ENCODE measurements at places on chromosomes 2 and 18. TPM values are rescaled to one million over a fixed set of nuclear protein-coding genes. Genes with fewer than 3 reads are reported as not detected.
A peak's percentile ranks its signal among the peaks of the same experiment; 100 is the strongest.

- H3K4me3 ChIP-seq, result no peak overlapping the region
- no peak for DNase-seq
Observed at GRCh38 chr2:231720987-231721966, 13.0 kb downstream of the PTMA start.

DSEL gene
- 6.4 TPM for total RNA-seq

GRCh38 chr2:105895990-105896764 is 151.5 kb downstream of the NCK2 start:
- no peaks in the 10 kb centered on the region for H3K4me1 ChIP-seq
- no peak overlapping the region for H3K4me3 ChIP-seq
- H3K36me3 ChIP-seq, result peaks cover 69% of the 10 kb centered on the region
- no peak overlapping the region for H3K27ac ChIP-seq
- no peak for DNase-seq
- no peaks in the 10 kb centered on the region for H3K27me3 ChIP-seq

DNA sequence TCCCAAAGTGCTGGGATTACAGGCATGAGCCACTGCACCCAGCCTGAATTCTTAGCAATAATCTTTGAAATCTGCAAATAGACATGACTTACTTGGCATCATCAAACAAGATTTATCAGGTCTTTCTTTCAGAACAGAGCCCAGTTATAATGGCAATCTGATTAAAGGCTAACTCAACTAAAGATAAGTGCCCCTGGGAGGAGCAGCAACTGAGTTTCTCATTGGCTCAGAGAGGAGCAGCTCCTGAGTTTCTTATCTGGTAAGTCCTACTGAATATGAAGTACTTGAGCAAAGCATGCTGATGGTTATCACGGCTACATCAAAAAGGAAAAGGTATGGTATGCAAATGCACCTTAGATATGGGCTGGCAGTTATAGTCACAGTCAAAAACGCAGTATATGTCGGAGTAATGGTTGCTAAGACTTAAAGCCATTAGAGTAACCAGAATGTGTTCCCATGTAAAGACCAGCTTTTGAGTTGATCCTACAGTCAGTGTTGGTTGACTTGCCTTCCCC is 15.0 kb upstream of the AP1S3 start:
- peaks cover 32% of the 10 kb centered on the region for H3K36me3 ChIP-seq
- peaks cover 8% of the 10 kb centered on the region for H3K4me1 ChIP-seq
- H3K27ac ChIP-seq, result no peak overlapping the region
- DNase-seq, result no peak

EMILIN1 gene
- total RNA-seq, result 179 TPM

DNA sequence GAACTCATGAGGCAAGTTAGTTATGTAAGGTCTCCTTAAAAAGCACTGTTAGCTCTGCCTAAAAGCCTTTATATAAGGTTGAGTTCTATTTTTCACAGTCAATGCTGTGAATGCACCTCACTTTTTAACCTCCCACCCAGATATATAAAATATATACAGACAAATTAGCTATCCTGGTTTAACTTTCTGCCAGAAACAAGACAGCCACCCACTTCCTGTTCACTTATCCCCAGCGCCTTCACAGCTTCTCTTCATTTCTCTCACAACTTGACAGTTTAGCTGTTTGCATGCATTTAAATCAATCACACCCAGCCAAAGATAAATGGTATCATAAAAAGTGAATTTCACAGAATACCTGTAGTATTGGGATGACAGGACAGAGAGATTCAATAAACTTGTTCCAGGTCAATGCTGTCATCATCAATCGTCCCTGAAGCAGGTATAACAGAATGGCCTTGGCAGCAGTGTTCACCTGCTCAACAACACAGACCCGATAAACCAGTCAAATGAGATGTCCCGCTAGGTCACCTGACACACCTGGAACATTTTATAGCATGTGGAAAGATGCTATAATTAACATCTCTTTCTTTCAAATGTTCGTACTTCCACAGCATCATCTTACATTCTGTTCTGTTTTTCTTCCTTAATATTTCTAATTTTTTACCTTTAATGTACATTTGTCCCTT is 55.7 kb downstream of the RTTN start:
- no peaks in the 10 kb centered on the region for H3K27me3 ChIP-seq
- no peak overlapping the region for H3K4me3 ChIP-seq
- no peak overlapping the region for H3K27ac ChIP-seq
- H3K36me3 ChIP-seq, result peaks cover 7% of the 10 kb centered on the region
- H3K4me1 ChIP-seq, result peaks cover 15% of the 10 kb centered on the region

DNA sequence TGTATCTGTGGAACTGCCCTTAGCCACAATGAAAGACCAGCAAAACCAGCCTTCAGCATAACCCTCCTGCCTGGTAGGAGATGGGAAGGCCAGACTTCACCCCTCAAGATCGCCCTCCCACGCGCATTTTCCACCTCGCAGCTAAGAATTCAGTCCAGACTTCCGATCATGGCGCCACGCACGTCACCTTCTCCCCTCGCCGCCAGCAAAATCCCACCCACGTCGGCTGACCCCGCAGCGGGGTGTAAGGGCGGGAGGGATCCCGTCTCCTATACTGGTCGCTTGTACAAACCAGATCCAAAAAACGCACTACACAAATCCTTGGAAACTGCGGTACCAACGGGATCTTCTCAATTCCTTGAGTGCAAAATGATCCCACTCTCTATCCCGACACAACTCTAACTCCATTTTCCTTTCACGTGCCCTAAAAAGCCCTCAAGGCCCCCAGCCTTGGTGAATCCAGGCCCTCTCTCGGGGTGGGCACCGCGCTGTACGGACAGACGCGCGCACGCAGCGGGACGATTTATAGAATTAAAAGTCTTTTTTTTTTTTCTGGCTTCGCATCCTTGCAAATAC is 1.0 kb upstream of the BMPR2 start:
- DNase-seq, result peak; percentile 72
- H3K4me1 ChIP-seq, result peaks cover 31% of the 10 kb centered on the region
- H3K4me3 ChIP-seq, result peak overlapping the region; percentile 100
- no peaks in the 10 kb centered on the region for H3K36me3 ChIP-seq
- H3K27ac ChIP-seq, result peak overlapping the region; percentile 98
- no peaks in the 10 kb centered on the region for H3K27me3 ChIP-seq

- H3K27me3 ChIP-seq, result peaks cover 67% of the 10 kb centered on the region
- peak overlapping the region; percentile 42 for H3K4me3 ChIP-seq
- DNase-seq, result no peak
- no peak overlapping the region for H3K27ac ChIP-seq
- peaks cover 16% of the 10 kb centered on the region for H3K4me1 ChIP-seq
Observed at GRCh38 chr18:78293540-78293939, 686.1 kb upstream of the SALL3 start.

ALPP gene
- not detected for total RNA-seq

DNA sequence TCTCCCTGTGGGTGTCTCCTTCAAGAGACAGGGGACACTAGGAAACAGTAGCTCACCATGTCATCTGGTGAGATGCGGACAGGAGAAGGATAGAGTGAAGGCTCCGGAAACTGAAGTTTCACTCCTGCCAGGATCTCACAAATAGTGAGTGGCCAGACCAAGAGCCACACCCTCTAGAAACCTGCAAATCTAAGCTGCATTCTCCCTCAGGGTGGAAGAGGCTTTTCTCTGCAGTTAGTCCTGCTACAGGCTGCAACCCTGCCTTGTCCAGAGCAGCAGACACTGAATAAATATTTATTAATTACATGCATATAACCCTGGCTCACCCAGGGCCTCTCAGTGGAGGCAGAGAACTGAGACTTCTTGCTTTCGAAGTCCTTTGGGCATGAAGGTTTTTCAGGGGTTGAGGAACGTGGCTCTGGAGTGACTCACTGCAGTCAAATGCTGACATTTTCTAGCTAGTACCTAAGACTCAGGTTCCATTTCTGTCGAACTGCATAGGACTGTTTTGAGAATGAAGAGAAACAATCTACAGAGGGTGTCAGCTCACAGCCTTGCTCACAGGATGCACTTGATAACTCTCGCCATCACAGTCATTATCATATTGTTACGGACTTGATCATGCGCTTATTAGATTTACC is 87.3 kb downstream of the ACTR2 start:
- peaks cover 17% of the 10 kb centered on the region for H3K4me1 ChIP-seq
- H3K27ac ChIP-seq, result no peak overlapping the region
- no peaks in the 10 kb centered on the region for H3K27me3 ChIP-seq
- no peak overlapping the region for H3K4me3 ChIP-seq
- peaks cover 44% of the 10 kb centered on the region for H3K36me3 ChIP-seq

- H3K27me3 ChIP-seq, result peaks cover 14% of the 10 kb centered on the region
- no peak for DNase-seq
- no peaks in the 10 kb centered on the region for H3K36me3 ChIP-seq
- H3K27ac ChIP-seq, result no peak overlapping the region
Observed at GRCh38 chr2:143691121-143691520, 561.9 kb downstream of the ARHGAP15 start.

ALLC gene
- total RNA-seq, result not detected

- no peaks in the 10 kb centered on the region for H3K27me3 ChIP-seq
- no peak for DNase-seq
- no peaks in the 10 kb centered on the region for H3K36me3 ChIP-seq
Observed at GRCh38 chr2:85429213-85429923, 10.9 kb downstream of the SH2D6 start.

DNA sequence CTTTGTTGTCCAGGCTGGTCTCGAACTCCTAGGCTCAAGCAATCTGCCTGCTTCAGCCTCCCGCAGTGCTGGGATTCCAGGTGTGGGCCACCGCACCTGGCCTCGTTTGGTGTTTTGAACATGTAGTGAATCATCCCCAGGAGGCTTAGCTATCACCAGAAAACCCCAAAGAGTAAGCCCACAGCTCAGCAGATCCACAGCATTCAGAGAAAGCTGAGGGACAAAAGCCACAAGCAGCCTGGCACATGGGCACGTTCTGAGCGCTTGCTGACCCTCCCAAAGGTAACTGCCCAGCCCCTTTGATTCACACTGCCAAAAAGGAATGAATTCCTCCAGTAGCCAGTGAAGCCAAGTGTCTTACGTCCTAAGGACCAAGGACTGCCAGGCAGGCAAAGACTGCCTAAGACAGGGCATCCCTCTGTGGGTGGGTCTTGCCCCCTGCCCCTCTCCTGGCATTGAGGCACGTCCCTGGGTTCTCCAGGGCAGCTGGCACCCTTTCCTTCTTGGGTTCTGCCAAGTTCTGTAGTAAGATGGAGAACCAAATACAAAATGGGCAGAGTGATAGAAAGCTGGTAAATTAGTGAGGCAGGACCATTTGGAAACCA is 31.7 kb downstream of the MBP start:
- H3K27ac ChIP-seq, result peak overlapping the region; percentile 97
- H3K27me3 ChIP-seq, result peaks cover 2% of the 10 kb centered on the region

TUBA3D gene
- total RNA-seq, result not detected

- H3K4me1 ChIP-seq, result peaks cover 63% of the 10 kb centered on the region
- no peaks in the 10 kb centered on the region for H3K36me3 ChIP-seq
- no peaks in the 10 kb centered on the region for H3K27me3 ChIP-seq
- no peak for DNase-seq
Observed at GRCh38 chr2:43331422-43331821, 105.0 kb upstream of the ZFP36L2 start.

GRCh38 chr2:25115902-25116301 is 52.5 kb downstream of the POMC start:
- no peak overlapping the region for H3K4me3 ChIP-seq
- H3K27ac ChIP-seq, result no peak overlapping the region
- no peaks in the 10 kb centered on the region for H3K27me3 ChIP-seq
- no peak for DNase-seq

RESP18 gene
- not detected for total RNA-seq

DNA sequence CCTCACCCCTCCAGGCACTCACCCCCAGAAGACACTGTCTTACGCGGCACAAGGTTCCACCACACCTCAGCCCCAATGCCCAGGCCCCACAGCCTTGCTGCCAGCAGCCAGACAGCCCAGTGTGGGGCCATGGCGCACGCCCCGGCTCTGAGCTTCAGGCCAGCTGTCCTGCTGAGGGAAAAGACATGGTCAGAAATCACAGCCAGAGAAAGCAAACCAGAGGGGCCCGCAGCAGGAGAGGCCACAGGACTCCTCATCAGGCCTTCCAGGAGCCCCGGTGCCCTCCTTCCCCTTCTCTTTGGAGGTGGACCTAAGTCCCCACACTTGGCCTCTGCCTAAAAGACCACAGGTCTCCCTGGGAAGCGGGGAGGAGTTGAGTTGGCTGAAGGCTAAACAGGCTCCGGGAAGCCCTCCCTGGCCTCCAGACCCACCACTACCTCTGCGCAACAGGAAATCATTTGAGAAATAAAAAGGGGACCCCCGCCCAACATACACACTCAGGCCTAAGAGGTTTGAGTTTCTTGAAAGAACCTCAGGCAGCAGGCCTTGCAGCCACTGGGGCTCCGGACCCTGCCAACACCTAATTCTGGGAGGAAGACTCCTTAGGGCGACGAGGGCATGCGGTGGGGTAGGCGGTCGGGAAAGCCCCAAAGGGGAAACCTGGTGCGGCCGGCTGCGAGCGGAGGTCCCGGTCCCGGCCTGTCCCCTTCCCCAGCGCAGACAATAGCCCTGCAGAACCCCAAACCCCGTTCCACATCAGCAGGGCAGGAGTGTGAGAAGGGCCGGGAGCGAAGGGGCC is 1.9 kb downstream of the SEMA4C start:
- peaks cover 35% of the 10 kb centered on the region for H3K4me1 ChIP-seq
- DNase-seq, result no peak
- peak overlapping the region; percentile 96 for H3K27ac ChIP-seq
- H3K4me3 ChIP-seq, result peak overlapping the region; percentile 90
- H3K27me3 ChIP-seq, result no peaks in the 10 kb centered on the region

DNA sequence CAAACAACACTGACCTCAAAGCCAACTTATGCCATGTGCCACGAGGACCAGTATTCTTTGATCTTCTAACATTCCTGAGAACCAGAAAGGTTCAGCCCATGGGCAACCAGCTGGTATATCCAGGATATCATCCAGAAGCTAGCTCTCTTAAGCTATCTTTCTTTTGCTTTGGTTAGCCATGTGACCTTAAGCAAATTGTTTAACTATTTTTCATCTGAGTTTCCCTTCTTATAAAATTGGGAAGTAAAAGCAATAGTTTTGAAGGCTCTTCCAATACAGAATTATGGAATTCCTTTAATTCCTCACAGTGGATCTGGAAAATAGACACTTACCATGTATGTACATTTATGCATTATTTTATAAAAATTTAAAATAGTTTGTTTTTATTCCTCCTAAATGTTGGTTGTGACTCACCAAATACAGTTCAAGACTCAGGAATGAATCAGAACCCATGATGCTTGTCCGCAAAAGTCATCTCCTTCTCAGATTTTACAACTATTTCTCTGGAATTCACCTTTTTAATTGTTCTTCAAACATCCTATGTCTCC is 435.7 kb downstream of the ZEB2 start:
- H3K4me1 ChIP-seq, result peaks cover 23% of the 10 kb centered on the region
- no peak overlapping the region for H3K4me3 ChIP-seq
- H3K27me3 ChIP-seq, result no peaks in the 10 kb centered on the region
- H3K36me3 ChIP-seq, result no peaks in the 10 kb centered on the region

- no peak overlapping the region for H3K4me3 ChIP-seq
- peaks cover 5% of the 10 kb centered on the region for H3K4me1 ChIP-seq
- no peak overlapping the region for H3K27ac ChIP-seq
- no peaks in the 10 kb centered on the region for H3K36me3 ChIP-seq
- H3K27me3 ChIP-seq, result peaks cover 2% of the 10 kb centered on the region
- no peak for DNase-seq
Observed at GRCh38 chr2:178871536-178871935, 64.3 kb upstream of the TTN start.

All from mesothelial cell of epicardium (in vitro differentiated cells).